ENCODE measurements at places on chromosomes 2 and 18.
A peak's percentile ranks its signal among the peaks of the same experiment; 100 is the strongest.

GRCh38 chr18:35817604-35818352 is 154.7 kb upstream of the RMP24 start:
- DNase-seq = no peak

- DNase-seq = peak; percentile 22
Observed at GRCh38 chr2:221571025-221571550, 1.0 kb downstream of the EPHA4 start.

GRCh38 chr18:61655630-61656029 is 237.2 kb downstream of the RNF152 start:
- no peak for DNase-seq

- no peak for DNase-seq
Observed at GRCh38 chr2:222869252-222869560, 8.4 kb downstream of the ACSL3 start.

- DNase-seq = no peak
Observed at GRCh38 chr2:237260686-237261085, 153.3 kb downstream of the COL6A3 start.

- no peak for DNase-seq
Observed at GRCh38 chr2:202054679-202055078, 18.4 kb upstream of the KIAA2012 start.

DNA sequence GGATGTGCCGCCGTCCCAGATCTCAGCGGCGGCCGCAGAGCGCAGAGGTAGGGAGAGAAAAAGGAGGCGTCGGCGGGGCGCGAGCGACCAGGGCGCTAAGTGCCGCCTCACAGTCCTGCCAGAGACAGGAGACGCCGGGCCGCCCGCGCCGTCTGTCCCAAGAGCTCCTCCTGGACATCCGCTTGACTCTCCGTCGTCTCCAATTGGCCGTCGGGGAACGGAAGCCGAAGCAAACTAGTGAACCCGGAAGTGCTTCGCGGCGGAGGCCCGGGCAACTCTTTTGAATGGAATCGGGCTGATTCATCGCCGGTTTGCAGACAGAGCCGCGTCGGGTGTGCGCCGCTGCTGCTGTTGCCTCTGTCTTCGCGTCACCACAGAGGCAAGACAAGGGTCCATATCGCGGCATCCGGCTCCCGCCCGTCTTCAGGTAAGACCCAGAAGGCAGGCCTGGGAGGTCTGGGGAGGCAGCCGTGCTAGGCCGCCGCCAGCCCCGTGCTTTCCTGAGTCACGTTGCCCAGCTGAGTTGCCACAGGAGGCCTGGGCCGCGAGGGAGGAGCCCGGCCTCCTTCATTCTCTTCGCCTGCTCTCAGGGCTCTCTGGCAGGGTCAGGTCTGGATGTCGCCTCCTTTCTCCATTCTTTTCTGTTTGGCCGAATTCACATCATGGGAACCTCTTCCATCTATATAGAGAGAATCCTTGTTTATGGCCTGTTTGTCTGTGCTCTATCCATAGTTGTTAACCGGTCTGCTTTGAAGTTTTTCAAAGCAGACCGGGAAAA is at the start of gene PSMD14:
TSS of gene PSMD14 (plus strand) at position 248 of the 778 bp plus-strand sequence. CDS start 10,401 bp downstream, outside the sequence.
- peak; percentile 79 for DNase-seq

DNA sequence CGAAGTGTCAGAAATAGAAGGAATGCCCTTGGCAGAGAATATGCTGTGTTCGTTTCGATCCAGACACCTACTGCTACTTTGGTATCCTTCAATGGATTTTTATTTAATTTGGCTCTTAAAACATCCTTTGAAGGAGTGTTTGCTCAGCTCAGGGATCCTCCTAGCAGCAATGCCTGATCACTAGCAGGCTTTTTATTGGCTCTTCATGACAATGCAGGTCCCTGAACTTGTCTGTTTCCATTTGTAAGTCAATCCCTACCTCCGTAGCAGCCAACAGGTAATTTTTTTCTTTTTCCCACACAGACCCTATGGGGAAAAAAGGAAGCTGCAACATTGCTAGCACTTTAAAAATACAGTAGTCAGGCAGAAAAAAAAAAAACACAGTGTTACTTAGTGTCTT is 366.2 kb upstream of the LRRTM1 start:
- DNase-seq = no peak

- DNase-seq = no peak
Observed at GRCh38 chr2:46134531-46135227, 162.5 kb upstream of the EPAS1 start.

GRCh38 chr18:64055019-64055418 is 85.1 kb downstream of the SERPINB8 start:
- no peak for DNase-seq

- DNase-seq = no peak
Observed at GRCh38 chr18:59853380-59853779, 46.4 kb upstream of the PMAIP1 start.

GRCh38 chr2:233270366-233270765 is 18.9 kb downstream of the ATG16L1 start:
- DNase-seq = no peak

GRCh38 chr2:223076573-223076972 is 24.6 kb downstream of the KCNE4 start:
- no peak for DNase-seq

- DNase-seq = no peak
Observed at GRCh38 chr2:141766225-141766624, 364.6 kb downstream of the LRP1B start.

DNA sequence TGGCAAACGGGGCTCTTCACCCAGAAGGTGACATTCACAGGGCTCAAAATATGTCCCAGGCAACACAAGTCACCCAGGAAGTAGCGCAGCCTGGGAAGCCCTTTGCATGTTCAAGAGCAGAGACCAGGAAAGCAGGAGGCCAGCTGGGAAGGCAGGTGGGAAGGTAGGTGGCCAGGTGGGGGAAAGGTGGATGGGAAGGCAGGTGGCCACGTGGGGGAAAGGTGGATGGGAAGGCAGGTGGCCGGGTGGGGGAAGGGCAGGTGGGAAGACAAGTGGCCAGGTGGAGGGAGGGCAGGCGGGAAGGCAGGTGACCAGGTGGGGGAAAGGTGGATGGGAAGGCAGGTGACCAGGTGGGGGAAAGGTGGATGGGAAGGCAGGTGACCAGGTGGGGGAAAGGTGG is 102.7 kb downstream of the ZNF516 start:
- no peak for DNase-seq

DNA sequence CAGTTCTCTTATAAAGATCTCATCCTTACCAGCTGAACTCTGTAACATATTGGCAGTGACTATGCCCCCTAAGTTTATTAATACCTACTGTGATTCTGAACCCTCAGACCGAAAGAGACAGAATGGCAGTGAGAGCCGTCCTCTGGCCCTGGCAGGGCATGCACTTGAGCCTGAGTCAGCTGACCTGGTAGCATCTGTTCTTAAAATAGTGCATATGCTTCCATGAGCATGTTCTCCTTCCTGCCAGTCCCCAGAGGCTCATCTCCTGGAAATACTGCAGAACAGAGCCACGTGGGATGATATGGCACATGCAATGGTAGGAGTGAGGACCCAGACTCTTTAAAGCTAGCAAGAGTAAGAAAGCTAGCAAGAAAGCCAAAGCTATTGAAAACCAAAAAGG is 59.0 kb downstream of the RASGRP3 start:
- DNase-seq = no peak

DNA sequence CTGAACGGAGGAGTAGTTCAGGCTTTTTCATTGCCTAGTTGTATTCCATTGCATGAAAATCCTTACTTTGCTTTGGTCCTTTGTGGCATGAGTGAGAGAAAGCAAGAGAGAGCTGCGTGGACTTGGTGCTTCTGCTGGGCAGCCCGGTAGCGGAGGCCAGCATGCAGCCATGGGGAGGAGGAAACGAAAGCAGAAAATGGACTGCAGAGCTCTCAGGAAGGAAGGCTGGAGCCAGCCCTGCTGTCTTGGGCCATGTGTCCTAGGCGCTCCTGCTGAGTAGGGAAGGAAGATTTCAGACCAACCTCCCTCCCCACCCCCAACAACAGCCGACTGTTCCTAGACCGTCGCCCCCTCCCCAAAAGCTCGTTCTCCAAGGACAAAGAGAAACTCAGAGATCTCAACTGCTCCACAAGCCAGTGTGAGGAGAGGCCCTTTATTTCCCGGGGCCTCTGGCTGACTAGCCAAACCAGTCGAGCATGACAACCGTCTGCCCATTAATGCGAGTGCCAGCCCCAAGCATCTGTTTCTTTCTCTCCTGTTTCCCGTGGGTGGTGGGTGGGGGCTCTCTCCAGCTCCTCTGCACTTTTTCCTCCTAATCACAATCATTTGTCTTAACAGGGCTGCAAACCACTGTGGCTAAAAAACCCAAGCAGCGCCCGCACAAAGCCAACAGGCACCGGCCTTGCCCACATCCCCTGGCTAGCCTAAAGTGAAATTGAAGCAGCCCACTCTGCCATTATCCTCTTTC is 66.8 kb upstream of the FZD7 start:
- DNase-seq = no peak

DNA sequence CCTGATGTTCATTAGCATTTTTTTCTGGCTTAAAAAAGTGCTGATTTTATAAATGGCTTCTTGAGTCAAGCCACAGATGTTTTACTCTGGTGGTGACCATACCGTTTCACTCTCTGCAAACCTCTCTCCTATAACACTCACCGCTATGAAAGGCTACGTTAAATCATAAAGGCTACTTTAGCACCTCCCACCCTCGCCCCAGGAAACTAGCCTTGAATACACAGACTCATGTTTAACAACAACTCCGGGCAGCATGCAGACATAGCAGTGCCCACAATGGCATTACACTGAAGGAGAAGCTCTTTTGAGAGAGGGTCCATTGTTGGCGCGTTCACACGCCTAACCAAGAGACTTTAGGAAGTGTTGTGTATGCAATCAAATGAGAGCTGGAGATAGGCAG is 5.6 kb downstream of the MYT1L start:
- no peak for DNase-seq

GRCh38 chr2:20617892-20618467 is 32.9 kb downstream of the HS1BP3 start:
- DNase-seq = no peak

DNA sequence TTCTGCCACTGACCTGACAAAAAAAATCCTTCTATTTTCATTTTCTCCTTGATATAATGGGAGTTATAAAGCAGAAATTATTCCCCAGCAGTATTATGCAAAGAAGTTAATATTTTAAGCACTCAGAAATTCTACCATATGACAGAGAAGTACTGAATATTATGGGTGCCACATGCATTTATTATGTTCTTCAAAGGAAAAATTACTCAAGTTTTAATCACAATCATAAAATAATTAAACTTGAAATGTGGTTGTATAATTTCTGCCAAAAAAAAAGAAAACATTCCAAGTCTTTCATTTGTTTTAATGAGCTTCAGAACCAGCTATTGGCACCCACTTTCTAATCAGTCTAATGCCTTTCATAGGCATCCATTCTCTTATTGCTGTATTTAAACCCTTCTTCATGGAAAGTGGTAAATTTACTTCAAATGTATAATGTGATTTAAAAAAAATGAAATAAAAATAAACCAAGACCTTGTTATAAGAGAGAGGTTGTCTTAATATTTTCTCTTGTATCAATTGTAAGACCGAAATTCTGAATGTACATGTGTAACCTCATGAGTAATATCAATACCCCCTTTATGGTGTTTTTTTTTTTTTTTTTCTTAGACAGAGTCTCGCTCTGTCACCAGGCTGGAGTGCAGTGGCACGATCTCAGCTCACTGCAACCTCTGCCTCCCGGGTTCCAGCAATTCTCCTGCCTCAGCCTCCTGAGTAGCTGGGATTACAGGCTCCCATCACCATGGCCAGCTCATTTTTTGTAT is 302.3 kb downstream of the IRS1 start:
- no peak for DNase-seq

GRCh38 chr2:28563869-28564268 is 68.0 kb downstream of the PLB1 start:
- DNase-seq = no peak

- DNase-seq = no peak
Observed at GRCh38 chr18:28588884-28589549, 412.1 kb upstream of the CDH2 start.

- no peak for DNase-seq
Observed at GRCh38 chr2:96769814-96770213, 9.1 kb downstream of the CNNM4 start.

DNA sequence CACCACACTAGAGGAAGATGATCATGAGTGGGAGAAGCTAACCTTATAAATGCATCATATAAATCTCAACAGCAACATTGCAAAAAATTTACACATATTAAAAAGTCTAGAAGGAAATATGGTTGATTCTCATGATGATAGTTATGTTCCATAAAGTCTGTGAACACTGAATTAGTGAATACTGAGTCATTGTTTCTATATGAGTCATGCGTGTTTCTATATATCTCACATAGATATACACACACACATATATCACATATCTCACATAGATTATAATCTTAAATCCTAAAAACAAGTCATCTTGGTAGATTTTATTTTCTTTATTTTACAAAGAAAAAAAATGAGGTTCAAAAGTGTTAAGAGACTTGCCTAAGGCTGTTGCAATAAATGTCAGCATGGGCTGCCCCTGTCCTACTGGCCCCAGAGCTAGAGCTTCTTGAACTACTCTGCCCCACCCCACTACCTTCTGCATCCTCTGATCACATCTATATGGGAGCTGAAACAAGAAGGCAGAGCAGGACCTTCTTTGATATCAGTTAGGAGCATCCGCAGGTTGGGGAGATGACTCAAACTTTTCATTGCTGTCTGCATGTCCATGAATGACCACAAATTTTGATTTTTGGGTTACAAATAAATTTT is 81.8 kb upstream of the ADAM23 start:
- no peak for DNase-seq

DNA sequence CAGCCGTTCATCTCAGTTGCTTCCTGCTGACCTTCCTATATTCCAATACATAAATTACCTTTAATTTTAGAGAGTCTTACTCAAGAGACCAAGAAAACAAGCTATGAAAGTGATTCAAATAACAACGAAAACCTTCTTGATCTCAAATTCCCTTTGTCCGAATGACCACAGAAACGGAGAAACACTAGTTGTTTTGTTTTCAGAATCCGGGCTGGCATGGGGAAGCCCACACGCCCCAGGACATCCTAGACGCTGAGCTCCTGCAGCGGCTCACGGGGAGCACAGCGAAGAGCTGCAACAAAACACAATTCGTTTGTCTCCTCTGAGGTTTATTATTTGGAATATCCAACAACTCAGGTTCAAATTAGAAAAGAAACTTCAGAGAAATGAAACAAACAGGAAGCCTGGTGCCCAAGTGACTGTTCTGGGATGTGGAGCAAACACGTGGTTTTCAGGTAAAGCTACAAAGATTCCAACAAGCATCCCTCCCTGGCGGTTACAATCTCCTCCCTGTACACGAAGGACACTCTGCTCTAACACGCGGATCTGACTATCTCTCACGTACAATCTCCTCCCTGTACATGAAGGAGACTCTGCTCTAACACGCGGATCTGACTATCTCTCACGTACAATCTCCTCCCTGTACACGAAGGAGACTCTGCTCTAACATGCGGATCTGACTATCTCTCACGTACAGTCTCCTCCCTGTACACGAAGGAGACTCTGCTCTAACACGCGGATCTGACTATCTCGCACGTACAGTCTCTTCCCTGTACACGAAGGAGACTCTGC is 237.5 kb downstream of the TWIST2 start:
- DNase-seq = no peak

DNA sequence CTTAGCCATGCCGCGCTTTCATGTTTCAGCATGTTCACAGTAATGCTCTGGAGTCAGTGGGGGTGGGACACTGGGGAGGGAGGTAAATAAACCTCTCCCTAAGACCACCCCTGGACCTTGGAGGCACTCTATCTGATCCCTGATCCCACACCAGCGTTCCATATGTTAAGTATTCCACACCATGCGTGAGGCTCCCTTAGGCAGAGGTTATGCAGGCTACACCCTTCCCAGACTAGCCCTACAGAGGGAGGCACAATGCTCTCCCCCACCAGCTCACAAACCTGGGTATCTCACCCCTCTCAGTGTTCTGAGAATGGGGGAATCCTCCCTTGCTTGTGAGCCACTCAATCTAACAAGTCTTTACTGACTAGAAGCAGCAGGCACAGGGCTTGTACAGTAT is 1610.4 kb upstream of the ZEB2 start:
- DNase-seq = no peak

All from activated CD4-positive, alpha-beta T cell treated with anti-CD3 and anti-CD28 coated beads, Interleukin-2, amount 50 U/mL, for 4 hours (primary cell).